Hematopoietic multipotent progenitor cell (in vitro differentiated cells): ENCODE measurements at places on chromosomes 5 and 9.

GRCh38 chr9:12604164-12604821 lies 88.9 kb upstream of the TYRP1 start:
- DNase-seq, result no peak

DNA sequence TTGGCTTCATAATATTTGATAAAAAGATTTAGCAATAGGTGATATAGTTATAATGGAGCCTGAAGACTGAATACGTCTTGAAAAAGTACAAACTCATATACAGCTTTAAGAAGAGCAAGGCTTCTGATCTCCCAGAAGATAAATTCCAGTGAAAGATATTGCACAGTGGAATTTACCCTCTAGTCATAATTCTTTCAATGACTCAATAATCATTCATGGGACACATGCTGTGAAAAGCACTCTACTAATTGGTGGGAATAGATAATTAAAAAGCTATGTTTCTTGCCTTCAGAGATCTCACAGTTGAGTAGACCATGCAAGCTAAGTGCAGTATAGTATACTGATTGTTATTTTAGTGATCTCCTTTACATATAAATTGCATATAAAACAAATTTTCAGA lies 538.6 kb upstream of the CYLC2 start:
- no peak for DNase-seq

GRCh38 chr9:135273008-135273407 lies 185.5 kb downstream of the OLFM1 start:
- DNase-seq, result peak; percentile 14

DNA sequence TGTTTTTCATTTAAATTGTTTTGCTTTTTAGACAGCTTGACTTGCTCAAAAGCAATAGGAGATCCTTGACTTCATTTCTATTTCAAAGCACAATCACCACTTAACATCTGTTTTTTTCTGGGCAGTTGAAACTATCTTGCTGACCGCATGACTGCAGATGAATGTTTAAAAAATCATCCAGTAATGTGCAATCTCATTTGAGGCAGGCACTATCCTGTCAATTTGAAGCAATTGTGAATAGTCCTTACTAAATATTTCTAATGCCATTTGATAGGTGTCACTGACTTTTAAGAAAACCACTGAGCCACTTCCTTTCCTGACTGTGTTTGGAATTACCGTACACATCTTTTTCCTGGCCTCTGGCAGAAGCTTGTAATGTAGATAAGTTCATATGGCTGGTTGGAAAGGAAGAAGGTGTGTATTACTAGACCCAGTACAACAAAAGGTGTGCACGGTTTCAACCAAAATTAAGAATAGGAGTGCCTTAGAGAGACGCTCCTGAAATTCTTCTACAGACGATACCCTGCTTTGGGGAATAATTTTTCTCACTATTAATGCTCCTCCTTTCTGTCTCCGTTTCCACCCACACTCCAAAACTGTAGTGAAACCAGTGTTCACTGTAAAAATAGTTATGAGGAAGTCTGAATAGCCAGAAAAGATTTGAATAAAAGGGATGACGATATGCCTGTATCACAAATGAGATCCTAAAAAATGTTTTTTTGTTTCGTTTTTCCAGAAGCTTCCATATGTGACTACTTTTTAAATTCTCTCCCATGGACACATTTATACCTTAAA lies 136.7 kb upstream of the MOCS2 start:
- peak; percentile 42 for DNase-seq

DNA sequence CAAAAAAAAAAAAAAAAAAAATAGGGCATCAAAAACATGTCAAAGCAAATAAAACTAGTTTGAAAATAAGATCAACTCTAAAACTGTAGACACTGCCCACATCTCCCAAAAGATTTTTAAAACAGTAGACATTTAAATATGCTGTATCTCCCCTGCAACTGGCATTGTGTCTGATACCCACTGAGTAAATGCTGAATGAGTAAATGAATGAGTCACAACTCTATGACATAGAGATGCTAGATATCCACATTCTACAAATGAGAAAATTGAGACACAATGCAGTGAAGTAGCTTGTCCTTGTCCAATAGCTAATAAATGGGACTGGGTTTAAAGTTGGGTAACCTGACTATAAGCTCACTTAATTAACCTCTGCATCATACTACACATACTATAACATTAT lies 14.1 kb upstream of the MAP1B start:
- DNase-seq, result no peak

- peak; percentile 63 for DNase-seq
Measured at GRCh38 chr5:36305571-36306326, 4.0 kb upstream of the RANBP3L start.

- DNase-seq, result no peak
Measured at GRCh38 chr5:2188661-2189060, 305.9 kb upstream of the IRX4 start.

- no peak for DNase-seq
Measured at GRCh38 chr5:109253262-109253661, 156.5 kb downstream of the PJA2 start.

DNA sequence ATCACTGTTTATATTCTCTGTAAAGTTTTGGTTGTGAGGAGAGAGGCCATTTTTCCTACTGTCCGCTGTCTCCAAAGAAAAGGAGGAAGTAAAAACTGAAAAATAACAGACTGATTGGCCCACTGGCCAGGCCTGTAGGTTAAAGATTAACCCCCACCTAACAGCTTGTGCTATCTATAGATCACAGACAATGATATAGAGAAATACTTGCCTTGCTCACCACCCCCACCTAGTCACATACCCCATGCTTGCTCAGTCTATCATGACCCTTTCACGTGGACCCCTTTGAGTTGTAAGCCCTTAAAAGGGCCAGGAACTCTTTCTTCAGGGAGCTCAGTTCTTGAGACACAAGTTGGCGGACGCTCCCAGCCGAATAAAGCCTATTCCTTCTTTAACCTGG lies 357.4 kb downstream of the PRDM9 start:
- no peak for DNase-seq

DNA sequence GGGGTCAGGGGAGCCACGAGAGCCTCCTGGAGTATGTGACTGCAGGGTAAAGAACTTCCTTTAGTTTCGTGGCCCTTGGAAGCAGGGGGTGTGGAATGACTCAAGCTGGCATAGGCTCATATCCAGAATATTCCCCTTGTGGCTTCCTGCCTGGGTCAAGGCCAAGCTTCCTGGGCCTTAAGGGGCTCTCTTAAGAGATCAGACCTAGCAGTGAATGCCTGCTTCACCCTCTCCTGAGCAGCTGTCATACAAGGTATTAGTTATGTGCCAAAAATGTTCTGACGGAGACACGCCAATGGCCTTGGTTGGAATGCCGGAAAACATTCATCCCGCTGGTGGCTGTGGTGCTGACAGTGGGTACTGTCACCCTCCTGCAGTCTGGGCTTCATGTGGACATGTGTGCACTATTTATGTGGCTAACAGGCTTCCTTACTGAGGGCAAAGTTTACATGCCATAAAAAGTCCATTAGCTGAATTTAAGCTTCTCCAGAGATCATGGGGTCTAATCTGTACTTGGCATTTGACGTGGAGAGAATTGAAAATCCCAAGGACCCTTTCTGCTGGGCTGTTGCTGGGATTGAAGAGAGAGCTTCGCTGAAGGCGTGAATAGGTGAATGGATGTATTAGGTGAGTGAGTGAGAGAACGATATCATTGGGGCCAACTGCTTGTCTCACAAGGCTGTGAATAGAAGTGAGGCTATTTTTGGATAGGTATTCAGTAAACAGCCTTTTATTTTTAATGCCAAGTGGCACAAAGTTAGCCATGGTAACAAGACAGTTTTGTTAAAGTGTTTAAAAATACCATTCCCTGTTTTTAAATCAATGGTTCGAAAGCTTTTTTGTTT lies 156.8 kb downstream of the MACROH2A1 start:
- no peak for DNase-seq

DNA sequence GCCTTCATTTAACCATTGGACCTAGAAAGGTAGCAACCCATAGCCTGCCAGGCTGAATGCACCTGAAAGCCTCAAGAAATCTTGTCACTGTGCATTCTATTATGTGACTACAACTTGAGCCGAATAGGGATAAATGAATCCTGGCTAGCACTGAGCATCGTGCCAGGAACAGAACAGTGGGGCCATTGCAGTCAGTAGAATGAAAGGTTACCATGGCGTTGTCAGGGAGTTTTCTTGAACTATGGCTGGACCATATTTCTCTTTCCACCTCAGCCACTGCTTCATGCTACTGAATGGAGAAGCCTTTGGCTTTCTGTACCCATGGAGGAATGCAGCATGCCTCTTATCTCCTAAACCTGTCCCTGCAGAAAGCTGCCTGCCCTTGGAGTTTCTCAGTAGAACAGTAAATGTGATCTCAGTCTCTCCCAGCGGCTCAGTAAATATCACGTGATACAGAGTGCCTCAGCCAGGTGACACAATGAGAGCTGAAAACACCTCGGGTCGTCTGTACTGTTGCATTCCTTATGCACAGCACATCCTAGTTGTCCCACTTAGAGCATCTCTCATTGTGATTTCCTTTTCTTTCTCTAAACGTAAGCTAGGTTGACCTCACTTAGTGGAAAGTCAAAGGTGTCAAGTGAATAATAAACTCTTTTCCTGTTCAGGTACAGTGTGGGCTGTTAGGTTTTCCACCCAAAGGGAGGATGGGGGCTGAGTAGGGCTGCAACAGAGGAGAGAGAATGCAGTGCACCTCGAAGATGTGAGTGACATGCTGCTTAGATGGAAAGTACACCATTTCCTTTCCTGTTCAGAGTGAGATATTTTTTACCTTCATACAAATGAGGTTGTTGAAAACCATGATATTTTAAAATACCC lies 115.3 kb downstream of the MACIR start:
- DNase-seq, result no peak
